ENCODE measurements at places on chromosomes 3 and 15. TPM values are rescaled to one million over a fixed set of nuclear protein-coding genes. Genes with fewer than 3 reads are reported as not detected.

- H3K27ac ChIP-seq: peak overlapping the region; percentile 65
- peaks cover 9% of the 10 kb centered on the region for H3K36me3 ChIP-seq
- no peak overlapping the region for H3K4me3 ChIP-seq
- H3K4me1 ChIP-seq: peaks cover 54% of the 10 kb centered on the region
Observed at GRCh38 chr3:172218350-172219323, 179.3 kb downstream of the FNDC3B start.

- no peak overlapping the region for H3K27ac ChIP-seq
- H3K36me3 ChIP-seq: peaks cover 9% of the 10 kb centered on the region
- H3K4me1 ChIP-seq: no peaks in the 10 kb centered on the region
- no peak overlapping the region for H3K4me3 ChIP-seq
Observed at GRCh38 chr3:101816215-101817149, 32.8 kb upstream of the NFKBIZ start.

- peaks cover 44% of the 10 kb centered on the region for H3K4me1 ChIP-seq
- peak overlapping the region; percentile 90 for H3K27ac ChIP-seq
- H3K36me3 ChIP-seq: no peaks in the 10 kb centered on the region
Observed at GRCh38 chr15:38130740-38131498, 121.7 kb upstream of the SPRED1 start.

The CRYGS gene
- 0.88 TPM for total RNA-seq

The SEMA6D gene
- 16.2 TPM for total RNA-seq

Data from osteoblast (primary cell).